ENCODE measurements at places on chromosomes 13 and 19.

- DNase-seq, result no peak
Measured at GRCh38 chr13:113912596-113912995, 48.7 kb upstream of the GAS6 start.

DNA sequence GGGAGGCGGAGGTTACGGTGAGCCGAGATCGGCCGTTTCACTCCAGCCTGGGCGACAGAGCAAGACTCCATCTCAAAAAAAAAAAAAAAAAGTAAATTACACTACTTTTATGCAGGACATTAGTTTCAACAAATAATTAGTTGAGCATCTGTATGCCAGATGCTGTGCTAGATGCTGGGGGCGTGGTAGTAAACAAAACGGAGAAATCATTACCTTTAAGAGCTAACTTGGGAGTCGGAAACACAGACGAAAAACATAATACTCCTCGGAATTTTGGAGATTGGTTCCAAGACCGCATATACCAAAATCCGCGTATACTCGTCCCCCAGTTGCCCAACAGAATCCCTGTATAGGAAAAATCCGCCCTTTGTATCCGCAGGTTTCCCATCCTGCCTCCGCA is 1.3 kb upstream of the DUS3L start:
- DNase-seq, result no peak

DNA sequence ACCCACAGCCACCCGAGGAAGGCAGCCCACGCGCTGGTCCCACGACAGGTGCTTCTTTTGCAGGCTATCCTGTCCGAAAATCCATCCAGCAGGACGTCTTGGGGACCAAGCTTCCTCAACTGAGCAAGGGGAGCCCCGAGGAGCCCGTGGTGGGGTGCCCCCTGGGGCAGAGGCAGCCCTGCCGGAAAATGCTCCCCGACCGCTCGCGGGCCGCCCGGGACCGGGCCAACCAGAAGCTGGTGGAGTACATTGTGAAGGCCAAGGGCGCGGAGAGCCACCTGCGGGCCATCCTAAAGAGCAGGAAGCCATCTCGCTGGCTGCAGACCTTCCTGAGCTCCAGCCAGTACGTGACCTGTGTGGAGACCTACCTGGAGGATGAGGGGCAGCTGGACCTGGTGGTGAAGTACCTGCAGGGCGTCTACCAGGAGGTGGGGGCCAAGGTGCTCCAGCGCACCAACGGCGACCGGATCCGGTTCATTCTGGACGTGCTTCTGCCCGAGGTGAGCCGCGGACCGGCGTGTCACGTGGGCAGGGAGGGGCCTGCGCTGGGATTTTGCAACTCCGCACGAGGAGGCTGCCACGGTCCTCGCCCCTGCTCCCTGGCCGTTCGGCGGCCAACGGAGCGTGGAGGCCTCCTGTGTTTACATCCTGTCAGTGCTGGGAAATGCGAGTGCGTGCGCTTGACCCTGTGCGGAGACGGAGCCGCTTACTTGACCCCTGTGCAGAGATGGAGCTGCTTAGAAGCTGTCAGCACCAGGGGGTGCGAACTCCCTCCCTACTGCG is 12.9 kb upstream of the NDUFS7 start:
- DNase-seq, result no peak

GRCh38 chr13:28991764-28992163 is 171.6 kb downstream of the MTUS2 start:
- no peak for DNase-seq

DNA sequence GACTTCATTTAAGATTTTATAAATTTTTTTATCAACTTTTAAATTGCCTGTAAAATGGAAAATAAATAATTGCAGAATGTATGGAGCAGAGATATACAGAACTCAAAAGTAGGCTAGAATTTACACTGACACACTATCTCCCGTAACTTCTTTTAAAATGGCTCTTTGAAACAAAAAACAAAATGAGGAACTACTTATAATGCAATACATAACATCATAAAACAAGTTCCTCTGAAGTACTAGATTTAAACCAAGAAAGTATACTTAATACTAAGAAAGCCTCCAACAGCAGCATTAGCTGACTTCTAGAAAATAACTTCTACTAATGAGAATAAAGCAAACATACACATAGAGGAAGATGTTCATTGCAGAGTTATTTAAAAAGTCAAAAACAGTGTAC is 17.0 kb downstream of the RBM26 start:
- DNase-seq, result no peak

DNA sequence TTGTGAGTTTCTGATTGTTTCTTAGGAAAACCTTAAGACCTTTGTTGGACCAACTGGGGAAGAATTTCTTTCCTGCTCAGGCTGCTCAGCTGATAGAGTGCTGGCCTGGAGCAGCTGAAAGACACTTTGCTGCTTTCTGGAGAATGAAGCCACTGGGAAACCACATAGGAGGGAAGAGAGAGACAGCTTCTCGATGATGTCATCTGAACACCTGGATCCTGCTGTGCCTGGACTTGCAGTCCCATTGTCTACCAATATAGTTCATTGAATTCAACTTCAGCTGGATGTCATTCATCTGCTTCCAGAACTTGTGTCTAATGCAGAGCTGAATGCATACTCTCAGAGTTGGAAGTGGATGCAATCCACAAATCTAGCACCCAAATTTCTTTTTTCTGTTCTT is 34.3 kb upstream of the TSHZ3 start:
- no peak for DNase-seq

GRCh38 chr19:38733241-38733492 is 11.1 kb downstream of the CAPN12 start:
- DNase-seq, result no peak

DNA sequence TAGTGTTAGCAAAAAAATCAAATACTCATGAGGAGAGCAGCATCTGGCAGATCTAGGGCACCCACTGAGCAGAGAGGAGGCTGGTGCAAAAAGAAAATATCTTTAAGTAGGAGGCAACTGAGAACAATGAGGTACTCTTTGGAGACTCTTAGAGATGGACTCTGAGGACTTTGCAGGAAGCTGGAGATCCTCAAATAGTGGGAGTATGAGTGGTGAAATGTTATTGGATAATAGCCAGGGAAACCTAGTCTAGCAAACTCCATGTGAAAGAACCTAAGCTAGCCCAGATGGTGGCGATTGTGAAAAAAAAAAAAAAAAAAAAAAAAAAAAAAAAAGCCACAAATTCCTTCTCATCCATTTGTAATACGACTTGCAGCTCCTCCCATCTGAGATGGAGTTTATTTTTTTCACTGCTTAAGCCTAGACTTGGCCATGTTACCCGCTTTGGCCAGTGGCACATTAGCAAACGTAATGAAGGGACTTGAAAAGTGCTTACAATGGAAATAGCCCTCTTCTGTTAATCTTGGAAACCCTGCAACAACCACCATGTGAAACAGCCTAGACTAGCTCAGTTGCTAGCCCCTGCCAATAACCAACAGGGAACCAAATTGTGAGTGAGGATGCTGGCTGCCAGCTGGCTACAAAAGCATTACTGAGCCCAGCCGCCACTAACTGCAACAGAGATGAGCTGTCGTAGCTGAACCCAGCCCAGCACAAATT is 476.2 kb downstream of the KLF12 start:
- DNase-seq, result no peak

DNA sequence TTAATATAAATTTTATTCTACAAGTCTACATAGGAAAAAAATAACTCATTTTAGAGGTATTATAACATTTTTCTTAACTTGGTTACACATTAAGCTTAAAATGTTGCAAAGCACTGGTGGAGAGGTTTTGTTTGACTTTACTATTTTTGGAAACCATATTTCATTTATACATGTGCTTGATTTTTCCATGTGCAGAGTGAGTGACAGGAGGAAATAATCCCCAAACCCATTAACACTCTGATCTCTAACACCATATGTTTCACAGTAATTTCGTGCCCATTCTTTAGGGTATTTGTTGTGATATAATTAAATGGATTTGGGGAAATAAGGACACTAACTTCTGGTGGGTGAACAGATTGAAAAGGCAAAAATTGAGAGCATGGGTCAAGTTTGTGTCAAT is 2124.4 kb upstream of the PCDH20 start:
- no peak for DNase-seq

Measured in CD4-positive, alpha-beta T cell treated with Interleukin-21 for 1 hour (primary cell).